Fibroblast of skin of left biceps (primary cell): ENCODE measurements at places on chromosomes 2 and 18.

GRCh38 chr2:74554820-74555531 lies 456 bp downstream of the DOK1 start:
- DNase-seq: no peak

DNA sequence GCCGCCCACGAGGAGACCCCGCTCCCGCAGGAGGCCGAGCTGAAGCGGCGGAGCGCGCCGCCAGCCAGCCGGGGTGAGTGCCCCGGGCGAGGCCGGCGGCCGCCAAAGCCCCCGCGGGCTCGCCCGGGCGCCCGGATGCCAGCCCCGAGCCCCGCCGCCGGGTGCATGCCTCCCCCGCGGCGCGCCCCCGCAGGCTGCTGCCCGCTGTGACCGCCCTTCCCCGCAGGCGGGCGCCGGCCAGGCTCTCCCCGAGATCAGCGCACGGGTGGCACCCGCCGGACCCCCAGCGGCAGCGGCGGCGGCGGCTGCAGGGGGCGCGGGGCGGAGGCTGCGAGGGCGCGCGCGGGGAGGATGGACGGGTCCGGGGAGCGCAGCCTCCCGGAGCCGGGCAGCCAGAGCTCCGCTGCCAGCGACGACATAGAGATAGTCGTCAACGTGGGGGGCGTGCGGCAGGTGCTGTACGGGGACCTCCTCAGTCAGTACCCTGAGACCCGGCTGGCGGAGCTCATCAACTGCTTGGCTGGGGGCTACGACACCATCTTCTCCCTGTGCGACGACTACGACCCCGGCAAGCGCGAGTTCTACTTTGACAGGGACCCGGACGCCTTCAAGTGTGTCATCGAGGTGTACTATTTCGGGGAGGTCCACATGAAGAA lies 470 bp downstream of the KCNF1 start:
- no peak for DNase-seq

- no peak for DNase-seq
Measured at GRCh38 chr2:58137221-58137620, 90.6 kb downstream of the VRK2 start.

DNA sequence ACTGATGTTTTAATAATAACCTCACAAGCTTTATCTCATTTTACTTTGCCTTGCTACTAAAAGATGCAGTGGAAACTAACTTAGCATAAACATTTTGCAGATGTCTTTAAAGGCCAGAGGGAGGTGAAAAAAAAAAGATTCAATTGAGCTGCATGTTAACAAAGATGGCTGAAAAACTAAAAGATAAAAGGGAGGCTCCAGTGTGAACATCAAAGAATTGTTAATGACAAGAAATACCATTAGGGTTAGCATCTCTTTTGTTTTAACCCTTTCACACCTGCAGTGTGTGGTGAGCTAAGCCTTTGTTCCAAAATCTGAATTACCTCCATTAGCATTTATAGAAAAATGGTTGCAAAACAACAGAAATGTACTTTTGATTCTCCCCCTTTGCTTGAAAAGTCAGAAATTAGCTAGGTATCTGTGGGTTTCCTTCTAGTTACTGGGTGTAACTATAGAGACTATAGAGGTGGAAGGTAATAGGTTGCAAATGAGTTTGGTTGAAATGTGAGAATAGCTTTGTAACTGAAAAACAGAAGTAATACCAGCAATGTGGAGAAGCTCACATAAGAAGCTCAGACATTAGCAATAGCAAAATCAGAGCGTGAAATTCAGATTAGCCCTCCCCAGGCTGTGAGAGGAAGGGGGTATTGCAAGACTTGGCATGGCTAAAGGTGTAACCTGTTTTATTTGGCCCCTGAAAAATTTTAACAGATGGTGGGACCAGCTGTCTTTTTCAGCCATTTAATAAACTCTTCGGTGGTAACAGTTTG lies 34.8 kb upstream of the SP5 start:
- no peak for DNase-seq

GRCh38 chr18:74290021-74290420 lies 1.7 kb downstream of the CYB5A start:
- no peak for DNase-seq

DNA sequence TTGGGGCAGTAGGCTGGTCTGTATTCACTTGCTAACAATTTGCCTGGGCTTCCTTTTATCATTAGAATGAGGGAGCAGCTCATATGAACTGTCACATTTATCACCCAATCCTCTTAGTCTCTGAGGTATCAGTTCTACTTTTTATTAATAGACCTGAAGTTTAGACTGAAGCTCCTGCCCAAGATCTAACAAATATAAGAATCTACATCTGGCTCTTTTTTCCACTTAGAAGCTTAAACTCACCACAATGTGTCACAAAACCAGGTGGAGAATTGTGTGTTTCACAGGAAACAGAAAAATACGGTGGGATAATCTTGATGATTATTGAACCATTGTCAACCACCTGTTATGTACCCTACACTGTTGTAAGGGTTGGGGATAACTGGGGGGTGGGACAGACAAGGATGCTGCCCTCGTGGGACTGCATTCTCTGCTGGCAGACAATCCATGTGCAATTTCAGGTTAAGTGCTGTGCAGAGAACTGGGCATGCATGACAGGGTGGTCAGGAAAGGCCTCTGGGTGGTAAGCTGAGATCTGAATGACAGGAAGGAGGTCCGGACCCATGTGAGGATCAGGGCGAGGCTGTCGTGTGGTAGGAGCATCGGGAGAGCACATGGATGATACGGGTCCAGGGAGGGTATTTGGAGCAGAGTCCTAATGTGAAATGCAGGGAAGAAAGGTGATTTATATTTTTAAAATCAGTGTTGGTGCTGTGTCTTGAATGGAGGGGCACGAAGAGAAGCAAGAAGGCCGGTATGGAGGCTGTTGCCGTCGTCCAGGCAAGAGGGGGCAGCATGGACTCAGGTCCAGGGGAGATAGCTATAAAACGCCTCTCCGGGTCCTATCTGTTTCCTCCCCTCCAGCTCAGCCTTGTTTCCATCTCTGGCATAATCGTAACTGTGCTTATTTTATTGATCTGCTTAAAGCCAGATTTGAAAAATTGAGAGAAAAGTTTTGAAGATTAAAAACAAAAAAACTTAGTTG lies 17.6 kb downstream of the MYL12B start:
- DNase-seq: no peak

GRCh38 chr2:189534854-189535832 lies 45.4 kb downstream of the SLC40A1 start:
- DNase-seq: peak; percentile 51

GRCh38 chr2:215521031-215521430 lies 85.2 kb upstream of the FN1 start:
- no peak for DNase-seq

DNA sequence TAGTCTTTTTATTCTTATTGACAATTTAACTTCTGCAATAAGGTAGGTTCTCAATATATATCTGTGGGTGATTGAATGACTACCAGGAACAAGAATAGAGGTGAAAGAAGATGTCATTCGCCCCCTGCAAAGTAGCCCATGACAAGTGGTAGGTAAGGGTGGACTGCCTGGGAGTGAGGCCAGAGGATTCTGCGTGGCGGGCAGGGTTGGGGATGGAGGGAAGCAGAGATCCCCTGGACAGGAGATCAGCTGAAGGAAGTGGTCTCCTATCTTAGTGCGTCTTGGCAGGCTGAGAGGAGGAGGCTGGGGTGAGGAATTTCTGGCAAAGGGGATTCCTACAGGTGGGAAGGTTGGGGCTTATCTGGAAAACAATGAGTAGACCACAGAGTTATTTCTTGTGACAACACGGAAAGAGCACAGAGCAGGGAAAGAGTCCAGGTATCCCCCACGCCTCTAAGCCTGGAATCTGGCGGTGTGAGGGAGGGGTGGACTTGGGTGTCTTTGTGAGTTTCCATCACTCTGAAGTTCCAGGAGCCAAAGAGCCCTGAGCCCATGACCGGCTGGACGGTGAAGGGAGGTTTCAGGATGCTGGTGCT lies 21.5 kb upstream of the MYCN start:
- no peak for DNase-seq

- no peak for DNase-seq
Measured at GRCh38 chr2:45072064-45072861, 63.0 kb upstream of the SIX2 start.

DNA sequence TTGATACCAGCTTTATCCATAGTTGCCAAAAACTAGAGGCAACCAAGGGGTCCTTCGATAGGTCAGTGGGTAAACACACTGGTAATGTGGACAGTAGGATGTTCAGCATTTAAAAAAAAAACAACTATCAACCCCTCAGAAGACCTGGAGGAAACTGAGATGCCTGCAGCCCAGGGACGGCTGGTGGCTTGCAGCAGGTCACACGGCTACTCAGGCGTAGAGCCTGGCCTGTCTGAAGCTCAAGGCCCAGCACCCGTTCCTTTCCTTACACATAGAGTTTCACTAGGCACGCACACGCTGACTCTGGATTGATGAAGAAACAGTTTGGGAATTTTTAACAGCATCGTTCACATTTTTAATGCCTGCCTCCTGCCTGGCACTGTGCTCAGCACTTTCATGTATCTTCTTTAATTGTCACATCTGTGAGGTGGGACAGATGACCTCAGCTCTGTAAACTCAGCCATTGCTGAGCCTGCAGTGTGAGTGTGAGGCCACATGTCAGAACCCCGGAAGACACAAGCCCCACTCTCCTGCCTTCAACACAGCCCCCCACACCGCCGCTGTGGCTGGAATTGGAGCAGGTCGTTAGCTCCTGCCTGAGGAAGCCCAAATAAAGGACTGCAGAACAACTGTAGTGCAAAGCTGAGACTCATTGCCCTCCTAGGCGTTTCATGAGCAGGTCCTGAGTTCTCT lies 40.7 kb downstream of the TRAPPC12 start:
- DNase-seq: no peak

- DNase-seq: peak; percentile 62
Measured at GRCh38 chr18:61992285-61992684, 99.5 kb upstream of the RNF152 start.
